NCI-H345 (cell line): ENCODE measurements at places on chromosomes 4 and X.

GRCh38 chr4:178752954-178753525, 1310.8 kb upstream of the AGA start:
- no peak for DNase-seq

DNA sequence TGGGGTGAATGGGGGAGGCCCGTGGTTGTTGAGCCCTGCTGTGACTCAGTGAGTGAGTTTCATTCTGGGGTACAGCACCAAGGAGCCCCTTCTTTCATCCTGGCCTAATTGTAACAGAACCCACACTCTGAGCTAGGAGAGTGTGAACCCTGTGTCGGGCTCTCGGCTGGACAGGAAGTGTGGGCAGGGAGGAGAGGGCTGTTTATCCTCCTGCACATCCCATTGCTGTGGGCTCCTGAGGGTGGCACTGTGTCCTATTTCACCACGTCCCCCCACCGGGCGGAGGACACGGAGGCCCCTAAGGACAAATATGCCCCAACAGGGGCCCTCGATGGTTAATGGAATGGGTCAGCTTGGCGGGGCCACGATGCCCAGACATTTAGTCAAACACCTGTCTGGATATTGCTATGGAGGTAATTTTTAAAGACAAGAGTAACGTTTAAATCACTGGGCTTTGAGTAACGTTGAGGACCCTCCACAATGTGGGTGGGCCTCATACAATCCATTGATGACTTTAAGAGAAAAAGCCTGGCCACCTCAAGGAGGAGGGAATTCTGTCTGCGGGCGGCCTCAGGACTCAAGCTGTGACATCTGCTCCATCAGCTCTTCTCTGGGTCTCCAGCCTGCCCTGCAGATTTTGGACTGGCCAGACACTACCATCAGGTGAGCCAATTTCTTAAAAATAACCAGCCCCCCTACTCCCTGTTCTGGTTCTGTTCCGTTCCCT, 46.1 kb upstream of the SORCS2 start:
- DNase-seq, result no peak

GRCh38 chrX:31213941-31214340, 142.1 kb upstream of the FTHL17 start:
- no peak for DNase-seq

DNA sequence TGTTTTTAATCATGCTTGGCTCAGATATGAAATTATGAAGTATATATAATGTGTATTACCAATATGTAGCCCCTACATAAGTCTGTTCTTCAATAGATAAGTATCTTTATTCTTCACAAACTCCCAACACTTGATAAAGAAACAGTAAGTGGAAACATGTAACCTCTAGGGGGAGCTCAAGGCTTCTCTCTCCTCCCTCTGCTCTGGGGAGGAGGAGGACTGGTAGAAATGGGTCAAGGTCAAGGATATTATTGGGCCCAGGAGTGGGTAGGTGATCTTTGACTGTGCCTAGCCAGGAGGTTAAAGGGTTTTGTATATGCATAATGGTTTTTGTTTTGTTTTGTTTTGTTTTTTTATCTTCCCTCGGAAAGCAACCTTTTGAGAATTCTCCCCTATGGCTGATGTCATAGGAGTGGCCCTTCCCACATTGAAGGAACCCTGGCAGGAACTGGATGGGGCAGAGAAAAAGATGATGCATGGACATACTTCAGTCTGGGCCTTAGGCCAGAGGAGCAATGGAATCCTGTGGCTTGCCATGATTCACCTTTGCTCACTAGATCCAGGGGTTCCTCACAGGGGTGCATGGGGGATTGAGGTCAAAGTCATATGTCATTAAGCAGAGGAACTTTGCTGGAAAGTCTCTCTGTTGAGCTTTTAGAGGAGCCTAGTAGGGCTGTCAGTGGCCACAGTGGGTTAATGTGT, 460.3 kb downstream of the MID1IP1 start:
- DNase-seq, result peak; percentile 32

- DNase-seq, result peak; percentile 88
Measured at GRCh38 chrX:102768987-102769761, 48.6 kb downstream of the GPRASP3 start.

DNA sequence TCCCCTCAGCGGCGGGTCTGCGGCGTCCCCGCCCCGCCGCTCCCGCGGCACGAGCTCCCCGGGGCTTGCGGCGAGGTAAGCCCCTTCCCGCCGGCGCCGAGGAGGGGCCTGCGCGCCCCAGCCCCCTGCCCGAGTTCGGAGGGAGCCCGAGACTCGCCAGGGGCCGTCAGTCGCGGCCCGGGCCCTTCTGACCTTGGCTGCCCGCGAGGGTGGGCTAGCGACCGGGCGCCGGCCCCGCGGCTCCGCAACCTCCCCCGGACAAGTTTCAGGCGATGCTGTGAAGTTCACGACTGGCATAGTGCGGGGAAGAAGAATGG, 554 bp downstream of the CDKL5 start:
- DNase-seq, result no peak

- no peak for DNase-seq
Measured at GRCh38 chr4:127505203-127505602, 127.6 kb upstream of the INTU start.

GRCh38 chr4:74800310-74800709, 6.0 kb upstream of the BTC start:
- DNase-seq, result no peak

DNA sequence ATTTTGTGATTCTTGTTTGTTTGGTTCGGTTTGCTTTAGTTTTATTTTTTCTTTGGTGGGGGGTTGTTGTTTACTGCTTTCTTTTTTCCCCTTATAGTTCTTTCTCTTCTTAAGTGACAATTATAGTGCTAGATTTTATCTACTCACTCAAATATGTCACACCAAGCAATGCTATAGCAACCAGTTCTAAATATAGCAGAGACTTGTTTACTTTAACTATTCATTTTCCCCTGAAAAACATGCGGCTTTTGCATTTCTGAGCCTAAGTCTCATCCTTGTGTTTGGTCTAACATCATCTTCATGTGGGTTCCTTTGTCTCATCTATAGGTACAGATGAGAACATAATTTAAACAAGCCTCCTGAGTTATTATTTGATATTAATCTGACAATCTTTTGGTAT, 676.6 kb downstream of the FAT4 start:
- no peak for DNase-seq

GRCh38 chrX:15464704-15465103, 28.4 kb downstream of the PIR start:
- DNase-seq, result no peak
